ENCODE measurements at places on chromosomes 12 and 14.

- no peak overlapping the region for H3K4me3 ChIP-seq
- H3K36me3 ChIP-seq: no peaks in the 10 kb centered on the region
- peaks cover 6% of the 10 kb centered on the region for H3K27me3 ChIP-seq
- no peak for DNase-seq
- no peaks in the 10 kb centered on the region for H3K4me1 ChIP-seq
Observed at GRCh38 chr14:96239711-96240141, 16.3 kb upstream of the BDKRB1 start.

- DNase-seq: no peak
- H3K4me1 ChIP-seq: no peaks in the 10 kb centered on the region
- H3K27ac ChIP-seq: peak overlapping the region; percentile 43
- no peak overlapping the region for H3K4me3 ChIP-seq
- H3K36me3 ChIP-seq: no peaks in the 10 kb centered on the region
Observed at GRCh38 chr14:23605931-23606585, 27.5 kb upstream of the JPH4 start.

- H3K27me3 ChIP-seq: no peaks in the 10 kb centered on the region
- peak overlapping the region; percentile 93 for H3K4me3 ChIP-seq
- DNase-seq: no peak
- H3K36me3 ChIP-seq: no peaks in the 10 kb centered on the region
- peak overlapping the region; percentile 95 for H3K27ac ChIP-seq
- H3K4me1 ChIP-seq: peaks cover 8% of the 10 kb centered on the region
Observed at GRCh38 chr12:28191051-28192048, 1.1 kb downstream of the CCDC91 start.

DNA sequence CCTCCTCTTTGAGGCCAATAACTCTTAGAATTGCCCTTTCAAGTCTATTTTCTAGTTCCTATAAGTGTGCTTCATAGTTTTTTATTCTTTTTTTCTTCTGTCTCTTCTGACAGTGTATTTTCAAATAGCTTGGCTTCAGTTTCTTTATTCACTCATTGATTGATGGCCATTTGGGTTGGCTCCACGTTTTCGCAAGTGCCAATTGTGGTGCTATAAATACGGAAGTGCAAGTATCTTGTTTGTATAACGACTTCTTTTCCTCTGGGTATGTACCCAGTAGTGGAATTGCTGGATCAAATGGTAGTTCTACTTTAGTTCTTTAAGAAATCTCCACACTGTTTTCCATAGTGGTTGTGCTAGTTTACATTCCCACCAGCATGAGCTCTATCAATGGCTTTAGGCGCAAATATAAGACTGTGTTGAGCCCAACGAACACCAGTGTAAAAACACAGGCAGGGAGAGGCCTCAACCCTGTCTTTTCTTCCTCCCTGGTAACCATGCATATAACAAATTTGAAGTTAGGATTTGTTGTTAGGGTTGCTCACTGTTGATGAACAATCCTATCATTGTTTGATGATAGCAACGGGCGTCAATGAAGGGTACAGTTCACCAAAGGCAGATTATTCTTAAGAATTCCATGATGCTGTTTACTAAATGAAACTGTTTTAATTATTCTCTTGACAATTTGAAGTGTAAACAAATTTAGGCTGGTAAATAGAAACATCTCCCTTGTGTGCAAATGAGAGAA lies 13.3 kb upstream of the LMNTD1 start:
- H3K36me3 ChIP-seq: no peaks in the 10 kb centered on the region
- no peaks in the 10 kb centered on the region for H3K4me1 ChIP-seq
- H3K27me3 ChIP-seq: no peaks in the 10 kb centered on the region
- no peak overlapping the region for H3K4me3 ChIP-seq

DNA sequence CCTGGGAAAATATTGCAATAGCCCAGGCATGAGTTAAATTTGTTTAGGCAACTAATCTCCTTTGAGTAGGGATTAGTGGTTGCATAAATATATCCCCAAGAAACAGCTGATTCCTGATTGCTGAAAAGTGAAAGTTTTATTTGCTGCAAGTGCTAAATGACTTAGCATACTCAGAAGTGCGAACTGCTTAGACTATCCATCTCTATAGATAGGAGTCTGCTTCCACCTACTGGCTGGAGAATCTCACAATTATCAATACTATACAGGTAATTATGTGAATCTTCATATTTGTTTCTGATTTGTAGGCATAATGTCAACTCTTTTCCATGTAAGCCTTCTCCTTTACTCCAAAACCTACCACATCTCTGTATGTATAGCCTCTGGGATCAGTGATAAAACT lies 12.0 kb upstream of the SLCO1B3 start:
- H3K36me3 ChIP-seq: no peaks in the 10 kb centered on the region
- no peaks in the 10 kb centered on the region for H3K4me1 ChIP-seq
- H3K27me3 ChIP-seq: peaks cover 2% of the 10 kb centered on the region
- no peak overlapping the region for H3K4me3 ChIP-seq
- DNase-seq: no peak

Data from psoas muscle (tissue), 8 donors.